ENCODE measurements at places on chromosomes 7 and 10.
A peak's percentile ranks its signal among the peaks of the same experiment; 100 is the strongest.

DNA sequence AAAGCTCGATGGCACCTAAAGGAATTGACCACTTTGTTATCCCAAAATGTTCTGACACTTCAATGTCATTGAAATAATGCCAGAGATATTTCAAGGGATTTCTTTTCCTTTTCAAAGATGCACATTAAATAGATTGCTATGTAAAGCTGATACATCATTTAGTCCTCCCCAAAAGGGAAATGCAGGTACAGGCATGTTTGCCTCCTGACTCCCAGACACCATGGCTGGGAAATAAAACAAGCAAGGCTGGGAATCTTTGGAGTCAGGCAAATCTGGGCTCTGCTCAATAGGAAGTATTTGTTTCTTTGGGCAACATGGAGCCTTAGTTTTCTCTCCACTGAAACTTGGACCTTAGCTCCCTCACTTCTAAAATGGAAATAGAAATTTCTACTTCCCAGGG, 230.8 kb upstream of the LRRTM3 start:
- no peak for DNase-seq

DNA sequence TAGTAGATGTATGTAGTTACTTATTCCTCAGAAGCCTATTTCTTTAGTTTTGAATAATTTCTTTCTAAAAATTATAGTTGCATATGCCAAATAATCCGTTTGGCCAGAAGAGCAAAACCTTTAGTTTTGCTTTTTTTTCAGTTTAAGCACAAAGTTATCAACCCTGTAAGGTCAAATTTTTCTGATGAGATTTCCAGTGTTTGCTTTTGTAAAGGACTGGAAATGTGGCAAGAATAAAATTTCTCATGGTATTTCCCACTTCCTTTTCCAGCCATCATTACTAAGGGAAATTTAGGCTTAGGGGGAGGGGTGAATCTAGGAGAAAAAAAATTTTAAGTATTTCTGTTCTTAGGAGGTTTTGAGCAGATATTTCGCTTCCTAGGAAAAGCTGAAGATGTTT, 7.6 kb downstream of the CALD1 start:
- DNase-seq, result no peak

DNA sequence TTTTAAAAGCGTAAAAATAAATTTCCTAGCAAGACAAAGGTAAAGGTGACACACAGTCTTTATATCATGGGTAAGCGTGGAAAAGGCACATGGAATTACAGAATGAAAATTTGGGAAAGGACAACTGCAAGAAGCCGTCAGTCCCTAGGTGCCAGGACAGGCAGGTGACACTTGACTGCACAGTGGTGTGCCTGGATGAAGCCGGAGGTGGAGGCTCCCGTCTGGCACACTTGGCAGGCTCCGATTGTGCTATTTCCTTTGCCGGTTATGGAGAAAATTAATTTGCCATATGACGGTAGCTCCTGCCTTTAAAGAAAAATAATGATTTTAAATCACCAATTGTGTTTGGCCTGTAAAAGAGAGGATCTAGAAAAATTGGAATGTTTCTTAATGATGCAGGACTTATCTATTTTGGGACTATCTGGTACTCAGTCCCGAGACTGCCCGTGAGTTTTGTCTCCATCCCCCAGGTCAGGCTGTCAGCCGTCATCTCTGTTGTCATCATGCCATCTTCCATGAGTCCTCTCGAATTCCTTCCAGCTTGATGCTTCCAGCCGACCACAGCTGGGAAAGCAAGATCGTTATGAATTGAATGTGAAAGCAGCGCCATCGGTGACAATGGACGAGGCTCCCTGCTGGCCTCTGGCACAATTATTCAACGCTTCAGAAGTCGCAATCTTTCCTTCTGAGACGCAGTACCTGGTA, 56.2 kb upstream of the MGMT start:
- DNase-seq, result no peak

DNA sequence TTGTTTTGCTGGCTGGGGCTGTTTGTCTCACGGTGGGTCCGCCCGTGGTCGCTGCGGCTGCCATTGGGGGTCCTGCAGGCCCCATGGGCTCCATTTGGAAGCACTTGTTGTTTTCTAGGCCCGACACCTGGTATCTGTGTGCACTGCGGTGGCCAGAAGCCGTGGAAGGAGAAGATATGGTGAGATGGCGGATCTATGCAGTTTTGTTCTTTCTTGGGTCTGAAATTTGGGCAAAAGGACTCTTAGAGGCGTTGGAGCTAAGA, 109.5 kb upstream of the SHH start:
- DNase-seq, result no peak

- no peak for DNase-seq
Measured at GRCh38 chr7:16637379-16637778, 8.2 kb downstream of the ANKMY2 start.

DNA sequence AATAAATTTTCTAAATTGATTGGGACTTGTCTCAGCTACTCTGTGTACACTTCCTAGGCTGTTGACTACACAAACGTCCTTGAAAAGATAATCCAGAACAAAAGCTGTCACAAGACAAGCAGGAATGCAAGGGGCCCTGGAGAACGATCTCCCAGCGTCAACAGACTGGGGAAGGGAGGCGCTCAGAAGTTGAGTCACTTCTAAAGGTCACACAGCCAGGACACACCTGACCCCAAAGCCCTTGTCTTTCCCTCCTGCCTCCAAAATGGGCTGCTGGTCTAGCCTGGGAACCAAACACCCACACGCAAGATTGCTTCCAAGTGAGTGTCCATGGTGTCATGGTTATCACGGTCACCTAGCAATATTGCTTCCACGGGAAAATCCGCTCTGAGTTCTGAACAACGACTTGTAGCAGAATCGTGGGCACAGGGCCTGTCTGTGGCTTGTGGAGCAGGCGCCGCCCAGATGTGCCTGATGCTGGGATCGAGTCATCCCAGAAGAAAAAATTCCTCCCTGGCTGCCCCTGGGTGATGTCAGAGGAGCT, 49.8 kb downstream of the SPOCK2 start:
- DNase-seq, result no peak

DNA sequence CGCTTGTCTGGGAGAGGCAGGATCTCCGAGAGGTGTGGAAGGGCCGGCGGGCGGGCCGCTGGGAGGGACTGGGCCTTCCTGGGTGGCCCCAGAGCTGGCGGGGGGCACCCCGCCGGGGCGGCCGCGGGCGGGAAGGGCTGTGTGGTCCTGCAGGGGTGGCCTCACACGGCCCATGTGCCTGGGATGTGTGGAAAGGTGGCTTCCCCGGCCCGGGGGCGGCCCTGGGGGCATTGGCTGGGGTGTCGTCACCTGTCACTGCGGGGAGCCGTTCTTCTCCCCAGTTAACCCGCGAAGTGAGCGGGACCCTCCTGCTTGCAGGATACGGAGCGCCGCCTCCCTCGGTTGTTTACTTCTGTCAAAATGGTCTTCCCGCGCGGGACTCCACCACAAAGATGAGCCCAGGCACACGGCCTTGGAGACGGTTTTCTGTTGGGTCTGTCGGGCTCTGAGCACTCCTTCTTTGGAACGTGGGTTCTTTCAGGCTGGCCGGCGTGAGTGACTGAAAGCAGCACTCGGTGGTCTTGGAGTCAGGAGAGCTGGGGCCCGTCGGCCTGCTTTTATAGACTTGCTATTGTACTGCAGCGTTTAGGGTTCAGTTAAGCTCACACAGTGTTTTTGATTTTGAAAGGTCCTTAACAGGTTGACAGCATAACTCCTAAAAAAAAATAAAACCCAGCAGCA, 700 bp downstream of the SMC3 start:
- no peak for DNase-seq

GRCh38 chr7:6299774-6300173, 27.4 kb upstream of the CYTH3 start:
- DNase-seq, result no peak

GRCh38 chr10:12873172-12873571, 128.3 kb downstream of the CCDC3 start:
- no peak for DNase-seq

DNA sequence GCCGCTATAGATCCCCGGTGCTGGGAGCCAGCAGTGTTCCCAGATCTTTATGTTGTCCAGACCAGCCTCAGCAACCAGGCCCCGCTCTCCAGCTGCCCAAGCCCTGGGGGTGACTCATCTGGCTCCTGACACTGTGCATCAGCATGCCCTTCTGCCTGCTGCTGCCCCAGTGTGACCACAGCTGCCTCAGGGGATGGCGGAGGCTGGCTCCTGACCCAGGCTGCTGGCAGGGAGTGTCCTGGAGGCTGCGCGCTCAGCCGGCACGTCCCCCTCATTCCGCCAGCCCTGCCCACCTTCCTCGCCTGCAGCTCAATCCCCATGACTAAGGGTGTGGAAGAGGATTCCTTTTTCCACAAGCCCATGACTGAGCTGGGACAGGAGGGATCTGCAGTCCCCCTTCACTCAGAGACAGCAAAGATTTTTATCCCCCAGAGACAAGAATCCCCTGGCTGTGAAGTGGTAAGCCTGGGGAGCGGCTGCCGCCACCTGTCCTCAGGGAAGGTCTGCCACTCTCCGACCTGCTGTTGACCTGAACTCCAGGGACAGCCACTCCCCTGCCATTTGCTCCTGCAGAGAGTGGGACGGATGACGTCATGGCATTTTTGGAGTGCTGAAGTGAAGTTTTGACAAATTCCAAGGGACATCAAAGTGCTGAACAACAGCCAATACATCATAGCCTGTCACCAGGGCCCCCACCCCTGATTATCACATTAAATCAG, 182.8 kb upstream of the BMPER start:
- no peak for DNase-seq

DNA sequence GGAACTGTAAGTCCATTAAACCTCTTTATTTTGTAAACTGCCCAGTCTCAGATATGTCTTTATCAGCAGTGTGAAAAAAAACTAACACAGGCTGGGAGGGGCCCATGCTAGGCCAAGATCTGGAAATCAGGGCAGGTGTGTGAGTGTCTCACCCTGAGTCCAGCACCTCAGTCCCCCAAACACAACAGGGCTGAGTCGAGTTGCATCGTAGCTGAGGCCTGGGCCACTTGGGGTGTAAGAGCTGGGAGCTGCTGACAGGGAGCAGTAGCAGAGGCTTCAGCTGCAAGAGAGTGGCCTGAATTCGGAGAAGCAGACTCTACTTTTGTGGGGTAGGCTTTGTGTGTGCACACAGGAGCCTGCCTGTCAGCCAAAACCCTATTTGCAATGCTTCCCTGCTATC, 553.1 kb downstream of the PTPRN2 start:
- no peak for DNase-seq

GRCh38 chr10:35640951-35641675, 983 bp downstream of the FZD8 start:
- peak; percentile 71 for DNase-seq

- DNase-seq, result no peak
Measured at GRCh38 chr10:105262666-105263065, 621.6 kb downstream of the SORCS3 start.

- DNase-seq, result no peak
Measured at GRCh38 chr10:52256832-52257691, 57.0 kb upstream of the DKK1 start.

GRCh38 chr7:48742079-48742798, 182.1 kb upstream of the CDC14C start:
- DNase-seq, result no peak

- peak; percentile 96 for DNase-seq
Measured at GRCh38 chr7:32891043-32891799, at the start of gene KBTBD2. KBTBD2 (minus strand) TSS chr7:32891760; CDS start chr7:32879604, 12,156 bp downstream.

DNA sequence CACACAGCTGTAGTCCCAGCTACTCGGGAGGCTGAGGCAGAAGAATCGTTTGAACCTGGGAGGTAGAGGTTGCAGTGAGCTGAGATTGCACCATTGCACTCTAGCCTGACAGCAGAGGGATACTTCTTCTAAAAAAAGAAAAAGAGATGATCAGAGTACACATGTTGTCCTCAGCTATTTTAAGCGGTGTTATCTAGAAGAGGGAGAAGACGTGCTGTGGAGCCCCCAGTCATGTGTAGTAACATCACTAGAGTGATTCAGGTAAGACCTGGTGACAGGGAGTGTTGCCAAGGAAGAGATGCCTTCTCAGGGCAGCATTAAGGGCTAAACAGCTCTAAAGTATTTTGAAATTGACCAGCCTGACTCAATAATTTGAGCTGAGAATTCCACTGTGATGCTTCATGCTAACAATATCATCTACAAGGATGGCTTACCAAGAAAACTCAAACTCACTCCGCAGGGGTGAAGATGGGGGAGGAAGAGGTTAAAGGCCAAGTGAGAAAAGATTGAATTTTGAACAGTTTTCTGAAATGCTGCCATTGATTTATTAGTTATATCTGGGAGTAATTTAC, 97.4 kb downstream of the KLF6 start:
- DNase-seq, result no peak

DNA sequence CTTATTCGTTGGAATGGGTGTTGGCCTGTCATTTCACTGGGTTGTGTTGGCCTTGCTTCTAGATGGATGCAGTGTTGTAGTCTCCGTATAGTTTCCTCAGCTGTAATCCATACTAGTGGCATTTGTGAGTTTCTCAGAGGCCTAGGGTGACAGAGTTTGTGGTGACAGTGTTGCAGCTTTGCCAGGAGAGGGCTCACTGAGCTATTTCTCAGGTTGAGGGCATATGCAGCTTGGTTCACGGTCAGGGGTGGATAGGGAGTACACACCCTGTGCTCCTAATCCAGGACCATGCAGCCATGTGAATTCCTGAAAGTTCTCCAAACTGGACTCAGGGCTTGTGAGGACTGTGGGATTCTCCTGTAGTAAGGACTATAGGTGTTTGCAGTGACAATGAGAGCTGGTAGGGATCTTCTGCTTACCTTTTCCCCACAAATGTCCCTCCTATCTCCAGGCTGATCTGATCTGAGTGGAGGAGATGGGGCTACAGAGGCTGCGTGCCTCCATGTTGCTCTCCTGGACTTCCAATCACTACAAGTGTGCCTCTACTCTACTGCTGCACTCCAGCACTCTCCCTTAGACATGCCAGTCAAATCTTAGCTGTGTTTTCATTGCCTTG, 229.0 kb downstream of the STK31 start:
- peak; percentile 57 for DNase-seq

GRCh38 chr10:3499120-3499519, 285.9 kb downstream of the KLF6 start:
- DNase-seq, result no peak

DNA sequence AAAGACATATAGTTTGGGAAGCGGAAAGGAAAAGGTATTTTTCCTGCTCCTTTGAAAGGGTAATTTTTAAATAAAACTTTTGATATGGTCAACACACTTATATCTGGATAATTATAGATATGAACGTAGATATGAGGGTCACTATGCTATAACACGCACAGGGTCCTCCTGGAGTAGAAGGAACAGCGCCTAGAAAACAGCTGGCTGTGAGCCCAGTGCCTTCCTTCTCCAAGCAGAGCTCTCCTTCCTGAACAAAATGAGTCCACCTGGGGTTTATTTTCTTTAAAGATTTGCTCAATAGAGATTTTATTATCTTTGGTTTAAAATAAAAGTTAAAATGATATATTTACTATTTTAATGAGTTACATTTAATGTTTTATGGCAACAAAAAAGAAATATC, 13.1 kb downstream of the STEAP1 start:
- no peak for DNase-seq

- peak; percentile 73 for DNase-seq
Measured at GRCh38 chr7:151597541-151598444, 78.1 kb upstream of the RHEB start.

- DNase-seq, result no peak
Measured at GRCh38 chr10:87506956-87507355, 2.3 kb downstream of the MINPP1 start.

All from NCI-H526 (cell line).